Hematopoietic multipotent progenitor cell treated with erythropoietin and hydrocortisone succinate and interleukin-3 and kit ligand, for 4 days (in vitro differentiated cells): ENCODE measurements at places on chromosomes 6 and 20.

DNA sequence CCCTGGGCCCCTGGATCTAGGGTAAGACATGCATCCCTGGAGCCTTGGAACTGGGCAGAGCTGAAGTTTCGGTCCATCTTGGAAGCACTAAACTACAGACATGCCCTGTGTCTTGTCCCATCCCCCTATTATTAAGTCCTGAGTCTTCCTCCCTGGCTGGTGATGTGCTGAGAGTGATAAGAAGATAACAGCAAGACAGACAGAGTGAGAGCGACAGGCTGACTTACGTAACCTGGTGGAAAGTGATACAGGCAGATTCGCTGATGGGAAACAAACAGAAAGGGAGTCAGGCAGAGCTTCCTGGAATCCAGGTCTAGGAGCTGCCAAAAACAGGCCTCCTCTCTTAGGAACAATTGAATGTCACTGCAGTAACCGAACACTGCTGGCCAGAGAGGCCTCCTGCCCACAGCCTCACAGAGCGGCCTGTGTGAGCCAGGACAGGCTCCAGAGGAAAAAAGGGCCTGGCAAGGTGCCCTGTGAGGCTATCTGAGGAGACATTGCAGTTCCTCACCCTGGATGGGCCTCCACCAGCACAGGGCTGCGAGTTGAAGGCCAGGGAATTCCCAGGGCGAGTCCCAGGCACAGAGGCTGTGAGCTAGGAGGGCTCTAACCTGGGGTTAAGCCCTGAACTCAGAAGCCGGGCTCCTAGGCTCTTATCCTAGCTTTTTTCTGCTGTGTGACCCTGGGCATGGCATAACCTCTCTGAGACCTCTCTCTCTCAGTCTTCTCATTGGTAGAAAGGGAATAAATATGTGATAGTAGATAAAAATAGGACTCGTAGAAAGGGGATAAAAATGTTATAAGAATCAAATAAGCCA, 34.2 kb upstream of the B4GALT5 start:
- peak; percentile 50 for DNase-seq

DNA sequence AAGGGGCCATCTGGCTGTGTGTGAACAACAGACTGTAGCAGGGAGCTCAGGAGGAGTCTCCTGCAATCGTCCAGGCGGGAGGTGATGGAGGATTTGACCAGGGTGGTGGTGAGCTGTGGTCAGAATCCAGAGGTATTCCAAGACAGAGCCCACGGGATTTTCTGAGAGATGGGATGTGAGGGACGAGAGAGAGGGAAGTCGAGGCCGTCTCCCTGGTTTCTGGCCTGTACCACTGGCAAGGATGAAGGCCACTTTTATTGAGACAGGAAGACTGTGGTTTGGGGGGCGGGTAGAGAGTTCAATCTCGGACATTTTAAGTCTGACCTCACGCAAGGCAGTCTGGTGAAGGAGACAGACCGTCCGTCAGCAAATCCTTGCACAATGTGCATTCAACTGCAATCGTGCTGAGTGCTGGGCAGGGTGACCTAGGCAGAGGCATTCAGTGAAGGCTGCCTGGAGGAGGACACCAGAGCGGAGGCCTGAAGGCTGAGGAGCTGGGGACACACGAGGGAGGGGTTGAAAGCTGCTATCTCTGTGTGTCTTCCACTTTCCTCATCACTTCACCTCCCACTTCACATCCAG, 53.9 kb downstream of the PREX1 start:
- DNase-seq, result peak; percentile 74

GRCh38 chr20:2873747-2874041, 413 bp downstream of the PTPRA start:
- peak; percentile 87 for DNase-seq

- no peak for DNase-seq
Observed at GRCh38 chr6:138296786-138297185, 78.5 kb upstream of the PBOV1 start.

- DNase-seq, result no peak
Observed at GRCh38 chr6:5034736-5035135, 30.9 kb upstream of the RPP40 start.

DNA sequence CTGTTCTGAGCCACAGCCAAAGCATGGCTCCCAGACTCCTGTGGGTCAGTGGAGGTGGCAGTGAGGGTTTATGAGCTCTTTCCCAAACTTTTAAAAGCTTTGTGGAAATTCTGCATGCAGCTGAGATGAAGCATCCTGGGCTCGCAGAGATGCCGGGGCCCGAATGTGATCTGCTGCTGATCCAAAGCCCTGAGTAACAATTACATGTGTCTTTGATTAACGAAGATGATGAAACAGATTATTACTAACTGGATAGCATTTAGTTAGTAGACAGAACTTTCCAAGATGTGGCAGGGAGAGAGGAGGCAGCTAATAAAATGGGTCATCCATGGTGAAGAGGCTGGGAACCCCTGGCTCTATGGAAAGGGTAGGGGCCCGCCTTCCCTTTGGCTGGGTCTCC, 43.9 kb upstream of the MDFI start:
- no peak for DNase-seq

- no peak for DNase-seq
Observed at GRCh38 chr20:1872459-1873097, 22.6 kb upstream of the SIRPA start.
